Activated T-cell treated with anti-CD3 and anti-CD28 coated beads for 4 hours (primary cell): ENCODE measurements at places on chromosomes 3 and 15.

- DNase-seq, result no peak
These were observed 73.5 kb downstream of the SCN10A start for GRCh38 chr3:38742550-38742949.

- no peak for DNase-seq
These were observed 8.0 kb upstream of the ACAP2 start for GRCh38 chr3:195450731-195451229.

DNA sequence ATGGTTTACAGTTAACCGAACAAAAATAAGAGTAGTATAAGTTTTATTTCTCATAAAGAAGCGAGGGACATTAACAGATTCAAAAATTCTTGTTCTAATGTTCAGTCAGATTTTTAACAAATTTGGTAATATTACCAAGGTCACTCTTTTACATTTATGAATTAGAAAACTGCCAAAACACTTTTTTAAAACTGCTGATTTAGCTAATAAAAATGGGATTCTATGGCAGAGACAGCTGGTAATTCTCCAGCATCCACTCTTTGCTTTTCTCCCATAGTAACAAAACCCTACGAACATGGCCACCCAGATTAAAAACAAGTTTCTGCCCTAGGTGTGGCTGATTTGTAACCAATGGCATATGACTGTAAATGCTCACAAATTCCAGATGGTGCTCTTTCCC lies 71.2 kb downstream of the GPR160 start:
- no peak for DNase-seq

DNA sequence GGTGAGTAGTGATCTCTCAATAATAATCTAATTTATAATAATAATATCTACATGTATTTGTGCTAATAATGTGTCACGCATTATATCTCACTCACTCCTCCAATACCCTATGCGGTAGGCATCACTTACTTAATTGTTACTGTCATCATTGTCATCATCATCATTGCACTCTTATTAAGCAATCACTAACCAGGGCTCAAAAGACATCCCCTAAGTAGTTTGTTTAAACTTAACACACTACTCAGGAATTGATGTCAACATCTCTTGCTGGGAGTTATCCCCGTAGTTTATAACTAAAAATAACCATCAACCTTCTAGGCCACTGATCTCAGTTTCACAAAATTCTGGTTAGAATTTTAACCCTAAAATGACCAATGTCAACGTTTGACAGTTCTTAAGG lies 56.8 kb upstream of the ICE2 start:
- DNase-seq, result no peak

DNA sequence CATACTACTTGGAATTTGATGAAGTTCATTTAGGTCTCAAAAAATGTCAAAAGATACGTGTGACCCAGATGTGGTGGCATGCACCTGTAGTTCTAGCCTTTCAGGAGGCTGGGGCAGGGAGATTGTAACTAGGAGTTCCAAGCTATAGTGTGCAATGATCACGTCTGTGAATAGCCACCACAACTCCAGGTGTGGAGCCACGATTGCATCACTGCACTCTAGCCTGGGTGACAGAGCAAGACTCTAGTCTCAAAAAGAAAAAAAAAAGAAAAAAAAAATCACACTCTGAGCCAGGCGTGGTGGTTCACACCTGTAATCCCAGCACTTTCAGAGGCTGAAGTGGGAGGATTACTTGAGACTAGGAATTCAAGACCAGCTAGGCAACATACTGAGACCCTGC lies 14.2 kb downstream of the MAP4 start:
- no peak for DNase-seq

GRCh38 chr3:61612211-61613194 lies 51.1 kb downstream of the PTPRG start:
- no peak for DNase-seq

DNA sequence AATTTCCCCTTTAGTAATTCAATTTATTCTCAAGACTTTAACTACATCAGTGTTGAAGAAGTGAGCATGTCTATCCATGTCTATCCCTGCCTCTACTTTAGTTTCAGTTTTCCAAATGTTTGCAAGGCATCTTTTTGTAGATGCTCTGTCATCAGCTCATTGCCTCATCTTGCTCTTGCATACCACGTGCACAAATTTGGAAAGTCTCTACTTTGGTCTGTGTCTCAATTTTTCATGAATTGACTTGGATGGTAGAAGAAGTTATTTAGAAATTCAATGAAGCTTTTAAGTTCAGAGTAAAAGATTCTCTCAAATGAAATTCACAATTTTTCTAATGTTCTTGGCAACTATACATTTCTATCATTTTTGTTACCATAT lies 55.3 kb downstream of the CLDN1 start:
- DNase-seq, result no peak

- DNase-seq, result no peak
These were observed 43.2 kb upstream of the UBE2E2 start for GRCh38 chr3:23159929-23160328.

DNA sequence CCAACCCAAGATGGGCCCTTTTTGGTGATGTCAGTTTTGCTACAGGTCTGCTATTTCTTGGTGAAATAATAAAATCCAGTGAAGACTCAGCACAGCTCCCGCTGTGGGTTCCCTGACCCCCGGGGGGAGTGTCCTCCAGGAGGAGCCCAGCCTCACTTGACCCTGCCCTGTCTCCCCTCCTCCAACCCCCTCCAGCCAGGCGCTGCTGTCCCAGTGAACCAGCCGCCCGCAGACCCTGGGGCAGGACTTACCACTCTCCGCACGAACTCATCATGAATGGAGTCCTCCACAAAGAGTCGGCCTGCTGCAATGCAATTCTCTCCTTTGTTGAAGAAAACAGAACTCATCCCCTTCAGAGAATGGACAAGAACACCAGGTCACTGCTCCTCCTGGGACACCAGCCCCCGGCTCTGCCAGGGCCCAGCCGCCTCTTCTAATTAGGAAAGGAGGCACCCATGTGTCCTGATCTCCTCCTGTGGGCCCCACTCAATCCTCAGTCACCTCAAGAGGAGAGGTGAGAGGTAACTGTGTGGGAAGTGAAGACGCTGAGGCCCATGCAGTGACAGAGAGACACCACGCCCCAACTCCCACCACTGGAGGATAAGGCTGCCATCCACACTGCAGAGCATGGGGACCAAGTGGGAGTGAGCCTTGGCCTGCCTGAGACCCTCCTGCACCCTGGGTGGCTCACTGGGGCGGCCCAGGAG lies 28.8 kb upstream of the SLC41A3 start:
- no peak for DNase-seq

DNA sequence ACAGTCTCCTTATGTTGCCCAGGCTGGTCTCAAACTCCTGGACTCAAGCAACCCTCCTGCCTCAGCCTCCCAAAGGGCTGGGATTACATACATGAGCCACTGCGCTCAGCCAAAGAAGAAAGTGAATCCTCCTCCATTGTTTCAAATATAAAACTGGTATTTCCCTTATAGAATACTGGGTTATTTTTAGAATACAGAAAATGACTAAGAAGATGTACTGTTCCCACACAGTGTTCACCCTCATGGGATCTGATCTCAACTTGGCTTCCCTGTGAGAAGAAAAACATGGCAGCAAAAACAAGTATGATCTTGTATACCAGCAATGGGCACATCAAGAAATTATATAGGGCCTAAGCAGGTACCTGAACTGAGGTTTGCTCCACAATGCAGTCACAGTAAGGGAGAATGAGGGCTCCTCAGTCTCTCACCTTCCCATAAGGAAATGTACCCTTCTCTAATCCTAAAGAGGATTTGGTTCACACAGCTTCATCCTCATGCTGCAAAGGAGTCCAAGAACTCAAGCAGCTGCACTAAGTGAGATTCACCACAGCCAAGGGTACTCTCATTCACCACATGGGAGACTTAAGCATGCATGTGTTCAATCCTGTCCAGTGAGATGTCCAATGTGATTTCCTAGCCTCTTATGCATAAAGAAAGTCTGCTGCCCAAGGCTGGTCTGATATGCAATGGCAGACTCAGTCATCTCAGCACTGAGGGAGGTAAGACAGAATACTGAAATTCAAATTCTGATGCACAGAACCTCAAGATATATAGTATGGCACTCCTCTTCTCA lies 25.8 kb downstream of the USP4 start:
- no peak for DNase-seq

DNA sequence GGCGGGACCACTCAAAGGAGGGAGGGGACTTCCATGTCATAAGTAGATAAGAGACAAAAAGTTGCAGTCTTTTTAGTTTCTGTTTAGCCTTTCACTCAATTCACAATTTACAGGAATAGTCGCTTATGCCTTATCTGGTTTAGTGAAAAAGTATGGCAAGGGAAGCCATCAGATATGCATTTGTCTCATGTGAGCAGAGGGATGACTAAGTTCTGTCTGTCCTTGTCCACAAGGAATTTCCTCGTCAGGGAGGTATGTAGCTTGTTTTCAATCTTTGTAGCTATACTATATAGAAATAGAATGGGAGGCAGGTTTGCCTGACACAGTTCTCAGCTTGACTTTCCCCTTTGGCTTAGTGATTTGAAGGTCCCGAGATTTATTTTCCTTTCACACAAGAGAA lies 882.8 kb downstream of the NAALADL2 start:
- DNase-seq, result no peak

DNA sequence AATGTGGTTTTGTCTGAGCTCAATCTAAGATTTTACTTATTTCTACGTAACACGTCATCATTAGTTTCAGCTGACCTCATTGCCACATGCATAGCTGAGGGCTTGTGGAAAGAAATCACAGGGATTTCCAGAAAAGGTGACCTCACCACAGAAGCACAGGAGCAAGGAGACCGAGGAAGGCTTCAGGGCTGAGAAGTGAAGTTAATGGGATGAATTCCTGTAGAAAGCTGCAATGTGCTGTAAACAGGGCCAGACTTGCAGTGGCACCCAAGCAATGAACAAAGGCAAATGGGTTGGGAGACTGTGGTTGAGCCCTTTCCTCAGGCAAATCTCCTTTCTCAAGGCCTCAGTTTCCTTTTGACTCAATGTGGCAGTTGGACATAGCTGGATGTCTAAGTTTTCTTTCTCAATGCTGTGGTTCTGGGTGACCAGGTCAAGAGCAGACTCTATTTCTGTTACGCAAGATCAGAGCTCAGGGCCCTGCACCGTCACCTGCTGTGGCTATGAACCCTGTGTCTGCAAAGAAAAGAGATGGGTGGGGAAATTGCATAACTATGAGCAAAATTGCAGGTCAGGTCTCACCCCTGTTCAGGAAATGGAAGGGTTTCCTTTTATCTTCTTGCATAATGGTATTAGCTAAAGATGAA lies 252.2 kb upstream of the TBL1XR1 start:
- DNase-seq, result no peak

- no peak for DNase-seq
These were observed 320.9 kb upstream of the ONECUT1 start for GRCh38 chr15:53110999-53111398.

- no peak for DNase-seq
These were observed 9.5 kb downstream of the CHSY1 start for GRCh38 chr15:101242160-101242998.

DNA sequence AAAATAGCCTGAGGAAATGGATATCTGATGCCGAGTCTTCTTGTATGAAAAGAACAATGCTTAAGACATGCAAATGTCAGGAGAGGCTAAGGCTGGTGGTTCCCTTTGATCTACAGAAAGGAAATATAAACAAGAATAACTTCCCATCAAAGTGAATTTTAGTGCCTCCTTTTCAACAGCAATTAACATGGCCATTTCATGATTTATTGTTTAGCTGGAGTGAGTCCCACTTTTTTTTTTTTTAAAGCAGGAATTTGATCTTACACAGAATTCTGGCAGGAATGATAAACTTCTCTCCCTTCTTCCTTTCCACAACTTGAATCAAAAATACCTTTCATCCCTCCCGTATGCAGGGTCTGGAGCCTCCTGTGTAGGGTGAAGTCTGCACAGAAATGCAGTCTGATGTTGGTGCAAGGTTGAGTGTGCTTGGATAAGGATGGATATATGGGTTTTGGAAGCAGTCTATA lies 287.0 kb downstream of the MEX3B start:
- DNase-seq, result no peak
